ENCODE measurements at places on chromosomes 4 and X.

DNA sequence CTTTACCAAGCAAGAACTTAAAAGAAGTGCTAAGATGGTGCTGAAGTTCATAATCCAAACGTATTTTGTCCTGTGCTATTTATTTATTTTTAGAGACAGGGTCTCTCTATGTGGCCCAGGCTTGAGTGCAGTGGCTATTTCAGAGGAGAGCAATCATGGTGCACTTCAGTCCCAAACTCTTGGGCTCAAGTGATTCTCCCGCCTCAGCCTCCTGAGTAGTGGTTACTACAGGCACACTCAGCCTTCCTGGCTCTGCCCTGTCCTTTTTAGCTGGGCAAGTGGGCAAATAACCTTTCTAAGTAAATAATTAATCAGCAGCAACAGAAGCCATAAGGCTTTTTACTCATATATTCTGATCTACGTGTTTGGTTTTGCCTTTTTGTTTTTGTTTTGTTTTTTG is 2.6 kb downstream of the NSD2 start:
- DNase-seq: no peak

DNA sequence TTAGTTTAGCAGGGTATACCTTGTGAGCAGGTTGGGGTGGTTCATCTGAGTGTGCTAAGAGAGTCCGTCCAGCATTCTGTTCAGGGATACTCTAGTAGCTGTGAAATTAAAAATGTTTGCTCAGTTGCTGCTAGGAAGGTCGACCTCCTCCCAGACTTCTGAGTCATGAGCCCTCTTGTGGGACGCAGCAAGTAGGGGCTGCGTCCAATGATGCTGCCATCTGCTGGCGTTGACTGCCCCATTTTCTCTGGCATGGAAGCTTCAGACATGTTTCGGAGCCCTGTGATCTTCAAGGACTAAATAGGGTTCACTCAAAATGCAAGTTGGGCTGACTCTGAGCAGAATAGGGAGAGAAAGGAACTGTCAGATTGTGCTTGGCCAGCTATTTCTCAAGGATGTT is 201.0 kb upstream of the ARSJ start:
- no peak for DNase-seq

GRCh38 chr4:19857380-19857779 is 394.3 kb upstream of the SLIT2 start:
- no peak for DNase-seq

GRCh38 chr4:87679449-87680169 is 29.5 kb downstream of the DMP1 start:
- DNase-seq: peak; percentile 1

GRCh38 chr4:173698557-173699262 is 168.7 kb upstream of the HAND2 start:
- DNase-seq: no peak

GRCh38 chr4:118351851-118352827 is 664 bp downstream of the PRSS12 start:
- peak; percentile 7 for DNase-seq

GRCh38 chr4:83890231-83890630 is 354.3 kb downstream of the GPAT3 start:
- no peak for DNase-seq

GRCh38 chr4:140993370-140993769 is 139.9 kb downstream of the RNF150 start:
- no peak for DNase-seq

DNA sequence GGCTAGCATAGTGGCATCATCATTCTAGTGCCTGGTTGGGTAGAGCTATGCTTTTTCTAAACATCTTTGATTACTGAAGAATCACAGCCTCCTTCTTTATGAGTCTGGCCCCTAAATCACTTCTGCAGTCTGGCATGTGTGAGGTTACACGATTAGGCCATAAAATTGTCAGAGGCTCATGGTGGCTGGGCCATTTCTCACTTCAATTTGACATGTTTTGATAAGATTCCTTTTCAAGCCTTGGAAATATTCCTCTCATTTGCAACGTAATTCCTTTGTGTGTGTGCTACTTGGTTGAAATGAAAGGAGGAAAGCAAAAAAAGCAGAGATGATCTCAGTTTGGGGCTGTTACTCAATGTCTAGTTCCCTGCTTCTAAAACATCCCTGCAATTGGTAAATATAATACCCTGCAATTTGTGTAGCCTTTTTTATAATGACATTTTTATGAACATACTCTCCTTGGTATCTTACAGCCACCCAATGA is 6.2 kb downstream of the CCKAR start:
- no peak for DNase-seq

GRCh38 chrX:131827935-131828334 is 195.2 kb upstream of the STK26 start:
- peak; percentile 24 for DNase-seq

DNA sequence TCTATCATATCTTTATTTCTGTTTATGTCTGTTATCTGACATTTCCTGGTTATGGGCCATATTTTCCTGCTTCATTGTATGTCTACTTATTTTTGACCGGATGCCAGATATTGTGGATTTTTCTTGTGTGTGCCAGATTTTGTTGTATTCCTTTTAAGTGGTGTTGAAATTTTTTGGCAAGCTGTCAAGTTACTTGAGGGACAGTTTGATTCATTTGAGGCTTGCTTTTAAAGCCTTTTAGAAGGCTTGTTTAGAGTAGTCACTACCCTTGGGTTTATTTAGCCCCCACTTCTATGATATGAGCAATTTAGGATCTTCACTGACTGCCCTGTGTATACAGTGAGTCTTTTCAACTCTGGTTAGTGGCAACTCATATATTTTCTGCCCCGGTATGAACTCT is 29.2 kb upstream of the NPY2R start:
- no peak for DNase-seq

DNA sequence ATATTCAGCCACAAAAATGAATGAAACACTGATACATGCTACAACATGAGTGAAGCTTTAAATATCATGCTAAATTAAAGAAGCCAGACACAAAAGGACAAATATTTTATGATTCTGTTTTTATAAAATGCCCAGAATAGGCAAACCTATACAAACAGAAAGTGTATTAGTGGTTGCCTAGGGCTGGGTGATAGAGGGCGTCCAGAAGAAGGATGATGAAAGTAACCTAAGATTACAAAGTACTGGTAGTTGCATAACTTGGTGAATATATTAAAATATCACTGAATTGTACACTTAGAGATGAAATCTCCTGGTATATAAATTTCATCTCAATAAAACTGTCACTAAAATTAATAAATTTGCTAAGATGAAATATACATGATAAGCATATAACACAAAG is 67.5 kb downstream of the FBXW7 start:
- DNase-seq: no peak

GRCh38 chrX:9440116-9440844 is 24.6 kb upstream of the TBL1X start:
- no peak for DNase-seq

GRCh38 chrX:27998666-27999065 is 17.4 kb upstream of the DCAF8L1 start:
- no peak for DNase-seq

GRCh38 chr4:61921920-61922319 is 721.8 kb downstream of the ADGRL3 start:
- no peak for DNase-seq

GRCh38 chr4:142100941-142101340 is 464.6 kb downstream of the IL15 start:
- DNase-seq: no peak

GRCh38 chrX:14913241-14913640 is 40.0 kb downstream of the MOSPD2 start:
- no peak for DNase-seq

DNA sequence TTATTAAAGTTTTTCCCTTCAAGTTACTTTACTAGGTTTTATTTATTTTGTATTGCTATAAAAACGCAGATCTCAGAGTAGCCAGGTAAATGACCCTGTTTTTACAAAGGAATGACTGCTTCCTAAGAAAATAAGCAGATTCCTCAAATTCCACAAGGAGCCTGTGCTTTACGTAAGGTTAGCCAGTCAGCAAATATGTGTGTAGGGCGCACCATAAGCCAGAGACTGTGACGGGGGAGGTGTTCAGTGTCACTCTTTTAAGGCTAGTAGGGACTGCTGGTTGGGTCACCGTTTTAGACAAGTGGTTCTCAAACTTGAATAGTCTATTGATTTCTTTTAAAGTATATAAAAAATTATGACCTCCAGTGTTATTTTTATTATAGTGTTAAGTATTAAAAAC is 119.9 kb downstream of the ANK2 start:
- DNase-seq: no peak

GRCh38 chr4:75733369-75733768 is 9.0 kb downstream of the USO1 start:
- DNase-seq: no peak

DNA sequence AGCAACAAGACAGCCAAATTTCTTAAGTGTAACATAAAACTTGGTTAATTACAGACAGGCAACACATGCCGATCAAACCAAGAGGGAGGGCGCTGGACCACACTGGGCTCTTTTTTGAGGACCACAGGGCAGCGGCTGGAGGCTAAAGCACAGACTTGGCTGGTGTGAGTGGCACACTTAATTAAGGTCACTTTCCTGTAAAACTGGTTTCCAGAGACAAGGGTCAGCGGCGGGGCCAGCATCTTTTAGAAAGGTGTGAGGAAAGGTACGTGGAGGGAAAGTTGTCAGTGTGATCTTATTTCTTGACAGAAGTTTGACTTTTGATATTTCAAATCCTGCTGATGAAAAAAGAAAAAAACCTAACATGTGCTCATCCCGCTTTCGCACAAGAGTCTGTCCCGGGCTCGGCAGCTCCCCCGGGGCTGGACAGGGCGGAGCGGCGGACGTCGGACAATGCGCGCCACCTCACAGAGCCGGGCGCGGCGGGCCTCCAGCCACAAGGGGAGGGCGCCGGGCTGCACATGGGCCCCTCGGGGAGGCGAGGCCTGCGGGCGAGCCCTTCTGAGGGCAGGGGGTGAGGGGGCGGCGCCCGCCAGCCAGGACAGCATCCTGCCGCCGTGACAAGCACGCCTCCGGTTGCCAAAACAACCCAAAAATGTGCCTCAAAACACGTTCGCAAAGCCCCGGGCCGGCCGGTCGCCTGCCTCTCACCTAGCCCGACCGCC is 660 bp upstream of the HSPA4L start:
- DNase-seq: no peak

DNA sequence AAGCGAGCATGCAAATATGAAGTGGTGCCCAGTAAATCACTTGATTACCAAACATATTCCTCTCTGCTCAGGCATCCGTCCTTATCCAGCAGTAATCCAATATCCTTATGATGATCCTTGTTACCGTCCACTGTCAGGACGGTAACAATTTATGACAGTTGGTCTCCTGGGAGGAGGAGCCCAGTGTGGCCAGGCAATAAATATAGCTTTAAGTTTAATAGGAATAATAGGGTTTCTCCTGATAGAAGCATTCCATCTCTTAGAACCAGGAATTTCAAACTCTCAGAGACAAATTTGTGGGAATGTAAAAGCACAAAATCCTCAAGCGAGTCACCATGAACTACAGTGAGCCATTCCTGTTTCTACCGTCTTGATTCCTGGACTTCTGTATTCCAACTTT is 171.2 kb upstream of the IL15 start:
- DNase-seq: no peak

DNA sequence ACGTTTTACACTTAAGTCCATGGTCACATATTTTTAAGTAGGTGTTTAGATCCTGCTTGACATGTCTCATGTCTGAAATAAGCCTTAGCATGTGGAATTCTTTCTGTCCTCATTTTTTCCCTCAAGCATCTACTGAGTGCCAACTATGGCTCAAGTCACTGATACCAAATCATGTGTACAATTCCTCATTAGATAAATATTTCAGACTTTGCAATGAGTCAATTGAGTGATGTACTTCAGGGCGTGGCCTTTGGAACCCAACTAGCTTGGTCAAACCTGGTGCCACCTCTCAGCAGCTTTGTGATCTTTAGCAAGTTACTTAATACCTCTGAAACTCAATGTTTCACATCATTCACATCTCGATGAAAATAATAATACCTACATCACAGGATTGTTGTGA is 12.6 kb upstream of the JADE1 start:
- DNase-seq: no peak

GRCh38 chr4:23931489-23931830 is 41.6 kb upstream of the PPARGC1A start:
- DNase-seq: no peak

DNA sequence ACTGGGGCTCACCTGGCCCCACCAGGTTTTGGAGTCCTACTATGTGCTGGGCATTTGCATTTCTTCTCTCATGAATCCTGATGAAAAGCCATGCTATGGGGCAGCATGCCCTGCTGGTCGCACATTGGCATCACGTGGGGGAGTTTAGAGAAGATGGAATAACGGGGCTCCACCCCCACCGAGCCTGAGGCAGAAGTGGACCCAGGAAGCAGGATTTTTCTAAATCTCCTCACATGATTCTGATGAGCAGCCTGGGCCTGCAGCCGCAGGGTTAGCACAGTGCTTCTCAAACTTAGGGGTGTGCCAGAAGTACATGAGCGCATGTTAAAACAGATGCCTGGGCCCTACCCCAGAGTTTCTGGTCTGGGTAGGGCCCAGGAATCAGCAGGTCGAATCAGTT is 4.6 kb upstream of the SORCS2 start:
- no peak for DNase-seq

GRCh38 chrX:31058284-31058683 is 13.6 kb downstream of the FTHL17 start:
- no peak for DNase-seq

- no peak for DNase-seq
These were observed 55.0 kb downstream of the PRPS1 start for GRCh38 chrX:107683124-107683895.

GRCh38 chr4:35548921-35549320 is 695.4 kb downstream of the ARAP2 start:
- no peak for DNase-seq

DNA sequence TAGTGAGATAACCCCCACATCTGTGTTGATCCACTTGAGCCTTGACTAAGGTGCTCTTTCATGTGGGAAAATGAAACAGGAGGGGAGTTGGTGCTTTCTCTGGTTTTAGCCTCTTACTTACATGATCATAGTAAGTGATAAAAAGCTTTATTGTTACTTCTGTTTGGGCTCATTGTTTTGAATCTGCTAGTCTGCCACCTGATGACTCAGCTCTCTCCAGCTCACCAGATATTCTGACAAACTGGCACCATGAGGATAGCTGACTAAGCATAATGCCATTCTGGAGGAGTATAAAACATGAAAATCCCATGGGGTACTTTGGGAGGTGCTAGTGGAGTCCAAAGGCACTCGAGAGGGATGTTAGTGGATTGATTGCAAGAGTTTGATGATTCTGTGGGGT is 824.0 kb downstream of the RAPGEF2 start:
- no peak for DNase-seq

- no peak for DNase-seq
These were observed 6.7 kb upstream of the CITED1 start for GRCh38 chrX:72312311-72312940.

- DNase-seq: no peak
These were observed 96.6 kb upstream of the GATB start for GRCh38 chr4:151857368-151857767.

GRCh38 chrX:135185795-135186443 is 14.7 kb upstream of the CT55 start:
- no peak for DNase-seq

GRCh38 chr4:5928274-5928673 is 35.4 kb upstream of the CRMP1 start:
- no peak for DNase-seq

DNA sequence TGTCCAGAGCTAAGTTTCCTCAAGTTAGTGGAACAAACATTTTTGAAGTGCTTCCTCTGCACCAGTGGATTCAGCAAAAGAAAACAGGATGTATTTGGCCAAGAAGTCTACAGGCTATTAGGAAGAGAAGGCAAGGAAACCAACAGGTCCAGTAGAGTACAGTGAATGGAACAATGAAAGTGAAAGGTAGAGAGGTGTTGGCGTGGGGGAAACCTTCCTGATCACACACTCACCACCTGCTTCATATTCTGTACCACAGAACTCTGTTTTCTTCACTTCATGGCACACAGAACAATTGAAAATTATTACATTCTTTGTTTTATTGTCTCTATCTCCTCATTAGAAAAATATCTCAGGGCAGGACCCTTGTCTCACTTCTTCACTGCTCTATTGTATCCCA is 417.4 kb upstream of the FMR1 start:
- DNase-seq: no peak

Data from stimulated activated naive CD4-positive, alpha-beta T cell (primary cell).